ENCODE measurements at places on chromosomes 3 and 15. TPM values are rescaled to one million over a fixed set of nuclear protein-coding genes. Genes with fewer than 3 reads are reported as not detected.

DNA sequence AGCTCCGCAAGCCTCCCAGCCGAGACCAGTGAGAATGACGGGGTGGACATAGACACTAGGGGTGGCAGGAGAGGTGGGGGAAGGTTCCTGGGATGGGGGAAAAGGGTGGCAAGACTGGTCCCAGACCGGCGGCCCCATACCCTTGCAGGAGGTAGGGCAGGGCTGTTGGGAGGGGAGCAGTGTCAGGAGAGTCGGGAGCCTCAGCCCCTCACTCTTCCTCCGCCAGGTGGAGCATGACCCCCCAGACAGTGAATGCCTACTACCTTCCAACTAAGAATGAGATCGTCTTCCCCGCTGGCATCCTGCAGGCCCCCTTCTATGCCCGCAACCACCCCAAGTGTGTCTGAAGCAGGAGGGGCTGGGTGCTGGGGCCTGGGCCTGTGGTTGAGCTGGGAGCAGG is 8.7 kb upstream of the PSMD2 start:
- no peak for DNase-seq

DNA sequence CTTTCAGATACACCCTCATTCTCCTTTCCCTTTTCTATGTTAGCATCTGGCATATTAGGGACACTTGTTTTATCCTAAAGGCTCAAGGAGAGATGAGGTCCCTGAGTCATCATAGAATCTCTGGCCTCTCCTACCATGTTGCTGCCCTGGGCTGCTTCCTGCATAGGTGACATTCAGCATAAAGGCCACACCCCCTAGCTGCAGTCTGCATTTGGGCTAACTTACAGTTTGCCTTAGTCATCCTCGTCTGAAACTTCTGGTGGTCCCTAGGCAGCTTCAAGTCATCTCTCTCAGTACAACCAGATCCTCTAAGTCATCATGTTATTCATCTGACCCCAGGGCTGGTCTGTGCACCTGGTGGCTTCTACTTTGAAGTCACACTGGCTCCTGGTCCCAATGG is 982.7 kb upstream of the NR2F2 start:
- DNase-seq, result no peak

The CACNA2D2 gene
- polyA plus RNA-seq, result 30.0 TPM

The SPINT1 gene
- 51.8 TPM for polyA plus RNA-seq

DNA sequence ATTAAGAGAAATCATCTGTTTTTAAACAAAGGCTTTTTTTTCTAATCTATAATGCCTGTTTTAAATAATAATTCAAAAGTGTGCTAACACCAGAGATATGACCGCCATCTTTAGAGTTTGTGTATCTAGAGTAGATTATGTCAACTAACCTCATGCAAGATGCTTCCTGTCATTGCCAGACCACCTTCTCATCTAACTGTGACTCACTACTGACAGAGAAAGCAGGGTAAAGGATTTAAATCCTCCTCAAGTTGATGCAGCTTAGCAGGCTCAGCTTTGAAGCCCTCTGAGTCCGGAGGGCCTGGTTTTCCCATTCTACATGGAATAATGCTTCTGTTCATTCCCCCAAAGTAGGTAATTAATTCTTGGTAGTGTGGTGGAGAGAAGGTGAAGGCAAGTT is 108.5 kb downstream of the ECT2 start:
- no peak for DNase-seq

DNA sequence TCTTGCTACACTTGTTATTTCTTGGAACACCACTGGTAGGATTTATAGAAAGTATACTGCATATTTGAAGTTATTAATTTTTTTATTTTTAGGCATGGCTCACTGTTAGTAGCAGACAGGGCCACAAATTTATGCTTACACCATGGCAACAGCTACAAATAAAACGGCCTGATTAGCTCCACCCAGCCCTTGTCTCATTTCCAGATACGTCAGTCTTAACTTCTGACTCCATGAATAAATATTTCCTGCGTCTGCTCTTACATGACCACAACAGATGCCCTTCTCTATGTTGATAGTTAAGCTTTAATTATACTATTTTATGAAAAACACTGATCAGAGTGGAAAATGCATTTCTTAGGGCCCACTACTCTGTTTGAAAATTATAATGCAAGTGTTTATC is 62.3 kb upstream of the CPOX start:
- DNase-seq, result no peak

The UBR1 gene
- 24.3 TPM for polyA plus RNA-seq

DNA sequence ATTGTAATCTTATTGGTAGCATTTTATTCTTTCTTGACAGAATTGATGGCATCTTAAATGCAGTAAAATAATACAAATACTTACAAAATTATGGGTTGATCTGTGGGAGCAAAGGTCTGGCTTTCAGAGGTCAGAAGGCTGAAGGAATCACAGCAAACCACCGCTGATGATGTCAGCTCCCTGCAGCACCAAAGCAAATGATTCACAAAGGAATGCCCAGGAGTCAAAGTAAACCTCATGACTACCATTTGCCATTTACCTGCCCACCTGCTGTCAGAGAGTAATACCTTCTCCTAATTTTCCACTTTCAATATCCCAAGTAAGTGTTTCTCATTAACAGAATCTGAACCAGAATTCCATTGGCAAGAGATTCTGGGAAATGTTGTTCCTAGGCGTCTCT is 46.1 kb downstream of the CPA3 start:
- no peak for DNase-seq

Data from left lung (tissue), 14 donors.